Fibroblast of skin of left quadriceps (primary cell): ENCODE measurements at places on chromosomes 7 and 10.

- DNase-seq = no peak
Measured at GRCh38 chr7:20408467-20408826, 77.7 kb downstream of the ITGB8 start.

DNA sequence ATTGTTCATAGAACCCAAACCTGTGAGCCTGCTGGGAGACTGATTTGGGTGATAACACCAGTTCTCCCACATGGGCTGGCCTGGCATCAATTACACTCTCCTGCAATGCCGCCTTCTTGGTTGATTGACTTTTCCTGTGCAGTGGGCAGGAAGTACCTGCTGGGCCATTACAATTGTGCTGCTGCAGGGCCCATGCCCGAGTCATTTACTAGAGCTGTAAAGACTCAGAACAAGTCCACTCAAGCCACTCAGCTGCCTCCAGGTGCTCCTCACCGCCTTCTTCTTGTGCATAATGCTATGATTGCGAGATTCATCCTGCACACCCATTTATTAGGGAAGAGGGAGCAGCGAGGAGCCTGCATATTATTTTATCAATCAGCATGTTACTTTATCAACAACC is 264.0 kb downstream of the TCERG1L start:
- DNase-seq = no peak

DNA sequence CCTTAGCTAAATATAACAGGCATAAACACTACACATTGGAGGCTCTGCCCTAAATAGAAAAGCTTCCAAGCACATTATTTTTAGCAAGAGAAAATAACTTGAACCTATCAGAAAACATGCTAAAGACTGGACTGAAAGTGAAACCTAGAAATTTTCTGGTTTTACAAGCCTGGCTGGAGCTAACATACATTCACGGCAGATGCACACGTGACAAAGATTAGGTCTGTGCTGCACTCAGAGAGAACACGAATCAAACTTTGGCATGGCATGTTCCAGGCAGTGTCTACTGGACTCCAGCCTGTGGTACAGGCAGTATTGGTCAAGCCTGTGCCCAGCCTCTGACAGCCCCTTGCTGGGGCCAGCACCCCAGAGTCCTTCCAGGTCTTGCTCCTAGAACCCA is 94.1 kb upstream of the PCBD1 start:
- DNase-seq = no peak

- DNase-seq = no peak
Measured at GRCh38 chr7:18495412-18496340, at the start of gene HDAC9. Gene HDAC9, plus strand, starts transcription at chr7:18495749. Its CDS starts 554 bp downstream, at chr7:18496303.

DNA sequence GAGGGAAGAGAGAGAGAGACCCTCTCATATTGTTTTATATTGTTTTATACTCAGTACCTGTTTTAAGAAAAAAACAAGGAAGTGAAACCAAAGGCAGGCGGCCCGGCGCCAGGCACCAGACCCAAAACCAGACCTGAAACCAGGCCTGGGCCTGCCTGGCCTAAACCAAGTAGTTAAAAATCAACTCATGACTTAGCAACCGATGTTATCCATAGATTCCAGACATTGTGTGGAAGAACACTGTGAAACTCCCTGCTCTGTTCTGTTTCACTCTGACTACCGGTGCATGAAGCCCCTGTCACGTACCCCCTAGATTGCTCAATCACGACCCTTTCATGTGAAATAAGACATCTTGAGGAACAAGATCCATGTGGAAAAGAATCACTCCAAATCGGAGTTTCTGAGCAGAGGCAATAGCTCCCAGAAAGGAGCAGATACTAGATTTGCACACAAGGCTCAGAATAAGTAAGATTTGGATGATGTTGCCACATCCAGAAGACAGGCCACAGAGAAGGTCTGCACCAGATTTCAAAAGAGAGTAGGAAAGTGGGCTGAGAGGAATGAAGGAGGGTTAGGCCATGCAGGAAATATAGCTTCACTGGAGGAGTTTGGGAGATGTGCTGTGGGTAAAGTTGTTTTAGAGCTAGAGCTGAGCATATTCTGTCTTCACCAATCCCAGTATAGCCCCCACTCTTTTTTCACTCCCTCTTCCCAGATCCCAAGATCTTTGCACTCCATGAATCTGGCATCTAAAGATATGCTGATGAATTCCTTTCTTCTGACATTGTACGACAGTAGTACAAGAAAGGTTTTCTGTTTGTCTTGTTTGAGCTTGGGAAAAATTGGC is 8.8 kb upstream of the ZNF248 start:
- DNase-seq = no peak

- no peak for DNase-seq
Measured at GRCh38 chr7:2098496-2098895, 134.2 kb downstream of the MAD1L1 start.

DNA sequence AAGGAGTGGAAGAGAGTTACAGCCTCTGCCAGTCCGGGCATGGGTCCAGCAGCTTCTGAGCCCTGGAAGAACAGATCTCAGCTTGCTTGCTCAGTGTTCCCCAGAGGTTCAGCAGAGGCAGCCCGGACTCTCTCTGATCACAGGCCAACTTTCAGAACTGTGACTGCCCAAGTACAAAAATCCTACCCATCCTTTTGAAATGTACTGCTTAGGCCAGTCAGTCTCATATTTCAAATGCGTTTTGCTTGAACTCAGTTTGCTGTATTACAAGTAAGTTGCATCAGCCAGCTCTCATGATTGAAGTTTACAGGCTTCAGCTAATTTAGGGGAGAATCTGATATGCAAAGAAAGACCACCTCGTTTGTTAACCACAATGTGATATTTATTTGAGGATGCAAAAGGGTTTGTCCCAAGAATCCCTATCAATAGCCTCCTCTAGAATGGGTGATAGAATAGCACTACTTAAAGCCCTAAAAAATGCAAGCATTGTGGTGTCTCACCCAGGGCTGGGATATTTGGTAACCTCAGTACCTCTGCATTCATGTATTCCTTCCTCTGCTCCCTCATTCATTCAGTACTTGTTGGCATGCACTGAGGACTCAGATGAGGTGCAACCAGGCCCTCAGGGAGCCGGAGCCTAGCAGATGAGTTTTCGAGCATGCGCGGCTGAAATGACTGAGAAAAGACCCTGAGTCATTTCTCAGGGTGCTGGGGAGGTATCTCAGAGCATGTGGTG is 7.0 kb downstream of the AIMP2 start:
- peak; percentile 87 for DNase-seq

DNA sequence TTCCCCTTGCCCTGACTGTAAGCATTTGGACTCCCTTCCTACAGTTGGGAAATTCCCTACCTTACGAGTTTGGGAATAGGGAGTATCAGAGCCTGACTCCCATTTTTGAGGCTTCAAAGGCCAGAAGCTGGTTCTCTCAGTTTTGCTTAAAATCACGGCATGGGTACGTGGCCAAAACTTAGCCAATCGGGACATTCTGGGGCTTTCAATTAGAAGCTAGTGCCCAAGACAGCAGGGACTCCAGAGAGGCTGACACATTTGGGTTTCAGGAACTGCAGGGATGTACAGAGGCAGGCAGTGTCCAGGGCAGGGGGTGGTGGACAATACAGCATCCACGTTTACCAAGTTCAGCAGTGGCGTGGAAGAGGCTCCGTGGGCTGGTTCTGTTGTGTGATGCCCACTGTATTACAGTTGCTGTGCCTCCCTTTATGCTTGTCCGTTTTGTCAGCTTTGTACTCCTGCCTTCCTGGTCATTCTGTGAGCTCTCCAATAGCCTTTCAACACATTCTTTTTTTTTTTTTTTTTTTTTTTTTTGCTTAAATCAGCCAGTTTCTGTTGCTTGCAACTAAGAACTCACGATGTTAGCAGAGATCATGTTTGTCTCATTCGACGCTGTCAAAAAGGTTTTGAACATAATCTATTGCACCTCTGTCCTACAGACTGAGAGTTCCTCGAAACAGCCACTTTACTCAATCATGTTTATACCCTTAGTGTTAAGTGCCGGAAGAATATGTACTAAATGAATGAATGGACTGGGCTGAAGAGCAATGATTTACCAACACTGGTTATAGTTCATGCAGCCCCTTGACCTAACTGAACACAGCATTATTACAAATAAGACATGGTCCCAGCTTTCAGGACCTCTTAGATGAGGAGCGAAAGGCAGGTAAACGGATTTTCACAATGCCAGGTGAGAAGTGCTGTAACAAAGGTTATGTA is 1.1 kb downstream of the GGCT start:
- DNase-seq = no peak

DNA sequence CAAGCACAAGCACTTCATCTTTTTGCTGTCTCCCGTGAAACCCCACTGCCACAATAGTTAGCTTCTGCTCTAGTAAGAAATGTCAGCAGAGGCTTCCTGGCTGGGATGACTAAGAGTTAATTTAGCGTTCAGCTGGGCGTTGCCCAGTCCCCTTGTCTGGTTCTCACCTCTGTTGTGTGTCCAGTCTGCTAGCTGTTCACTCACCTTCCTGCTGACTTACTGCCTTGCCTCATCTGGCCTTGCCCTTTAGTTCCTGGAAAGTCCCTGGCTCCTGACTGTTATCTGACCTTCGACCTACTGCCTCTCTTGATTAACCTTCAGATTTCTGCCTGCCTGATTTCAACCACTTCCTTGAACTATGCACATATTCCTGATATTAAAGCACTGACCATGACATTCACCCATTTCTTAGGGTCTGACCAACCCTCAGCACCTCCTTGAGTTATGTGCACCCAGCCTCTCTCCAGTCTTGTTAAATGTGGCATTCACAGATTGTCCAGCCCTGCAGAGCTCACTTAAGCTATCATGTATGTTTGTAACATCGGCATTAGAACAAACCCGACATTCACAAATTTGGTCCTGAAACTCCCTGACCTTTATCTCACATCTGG is 30.3 kb downstream of the C7orf33 start:
- no peak for DNase-seq

GRCh38 chr10:119688033-119688508 is 36.9 kb downstream of the BAG3 start:
- no peak for DNase-seq

DNA sequence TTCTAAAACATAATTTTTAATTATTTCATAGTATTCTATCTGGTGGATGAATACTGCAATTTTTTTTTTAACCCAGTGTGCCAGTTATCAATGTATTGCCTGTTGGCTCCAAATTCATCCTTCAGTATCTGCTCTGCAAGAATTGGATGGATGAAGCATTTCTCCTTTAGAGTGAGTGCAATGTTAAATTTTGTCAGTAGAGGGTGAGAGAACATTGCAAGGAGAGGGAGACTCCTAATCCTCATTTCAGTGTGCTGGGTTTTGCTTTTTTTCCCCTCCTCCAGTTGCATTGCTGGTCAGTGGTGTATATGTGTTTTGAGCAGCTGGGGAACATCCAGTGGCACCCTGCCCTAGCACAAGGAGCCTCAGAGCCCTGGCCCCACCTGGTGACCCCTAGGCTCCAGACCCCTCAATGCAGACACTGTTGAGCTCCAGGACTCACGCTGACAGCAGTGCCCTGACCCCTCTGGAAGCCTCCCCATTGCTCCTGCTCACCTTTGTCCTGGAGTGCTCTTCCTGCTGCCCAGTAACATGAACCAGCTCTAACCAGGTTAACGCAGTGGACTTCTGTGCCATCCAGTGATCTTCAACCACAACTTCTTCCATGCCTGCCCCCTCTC is 199.4 kb downstream of the USP6NL start:
- no peak for DNase-seq

DNA sequence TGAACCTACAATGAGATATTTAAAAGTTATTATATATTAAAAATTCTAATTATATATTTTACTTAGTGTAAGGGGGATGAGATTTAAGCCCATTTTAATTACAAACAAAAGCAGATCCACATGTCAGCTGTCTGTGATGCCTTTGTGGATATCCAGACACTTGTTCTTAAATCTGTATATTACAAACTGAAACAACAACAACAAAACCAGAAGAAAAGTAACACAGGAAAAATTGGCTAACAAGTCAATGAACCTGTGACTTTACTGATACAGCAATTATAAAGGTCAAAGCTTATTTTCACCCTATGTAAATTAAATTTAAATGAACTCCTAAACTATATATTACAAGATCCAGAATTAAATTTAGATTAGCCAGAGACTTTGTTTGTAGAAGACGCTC is 222.7 kb downstream of the CHCHD3 start:
- DNase-seq = no peak

DNA sequence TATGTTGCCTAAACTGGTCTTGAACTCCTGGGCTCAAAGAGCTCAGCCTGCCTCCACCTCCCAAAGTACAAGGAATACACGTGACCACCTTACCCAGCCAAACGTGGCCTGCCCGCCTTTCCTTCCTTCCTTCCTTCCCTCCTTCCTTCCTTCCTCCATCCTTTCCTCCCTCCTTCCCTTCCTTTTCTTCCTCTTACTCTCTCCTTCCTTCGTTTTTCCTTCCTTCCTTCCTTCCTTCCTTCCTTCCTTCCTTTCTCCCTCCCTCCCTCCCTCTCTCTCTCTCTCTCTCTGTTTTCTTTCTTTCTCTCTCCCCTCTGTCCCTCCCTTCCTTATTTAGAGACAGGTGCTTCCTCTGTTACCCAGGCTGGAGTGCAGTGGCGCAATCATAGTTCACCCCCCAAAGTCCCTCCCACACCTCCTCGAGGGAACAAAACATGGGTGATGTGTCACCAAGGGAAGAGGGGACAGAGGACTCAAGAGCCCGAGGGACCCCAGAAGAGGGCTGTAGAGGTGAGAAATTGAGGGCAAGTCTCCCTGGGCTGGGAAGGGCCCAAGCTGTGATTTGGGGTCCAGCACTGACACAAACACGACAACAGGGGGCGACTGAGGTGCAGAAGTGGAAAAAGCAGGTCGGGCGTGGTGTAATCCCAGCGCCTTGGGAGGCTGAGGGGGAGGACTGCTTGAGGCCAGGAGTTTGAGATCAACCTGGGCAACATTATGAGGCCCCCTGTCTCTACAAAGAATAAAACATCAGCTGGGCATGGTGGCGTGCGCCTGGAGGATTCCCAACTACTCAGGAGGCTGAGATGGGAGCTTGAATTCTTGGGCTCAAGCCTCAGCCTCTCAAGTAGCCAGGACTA is 28.1 kb downstream of the EPHB4 start:
- peak; percentile 23 for DNase-seq

DNA sequence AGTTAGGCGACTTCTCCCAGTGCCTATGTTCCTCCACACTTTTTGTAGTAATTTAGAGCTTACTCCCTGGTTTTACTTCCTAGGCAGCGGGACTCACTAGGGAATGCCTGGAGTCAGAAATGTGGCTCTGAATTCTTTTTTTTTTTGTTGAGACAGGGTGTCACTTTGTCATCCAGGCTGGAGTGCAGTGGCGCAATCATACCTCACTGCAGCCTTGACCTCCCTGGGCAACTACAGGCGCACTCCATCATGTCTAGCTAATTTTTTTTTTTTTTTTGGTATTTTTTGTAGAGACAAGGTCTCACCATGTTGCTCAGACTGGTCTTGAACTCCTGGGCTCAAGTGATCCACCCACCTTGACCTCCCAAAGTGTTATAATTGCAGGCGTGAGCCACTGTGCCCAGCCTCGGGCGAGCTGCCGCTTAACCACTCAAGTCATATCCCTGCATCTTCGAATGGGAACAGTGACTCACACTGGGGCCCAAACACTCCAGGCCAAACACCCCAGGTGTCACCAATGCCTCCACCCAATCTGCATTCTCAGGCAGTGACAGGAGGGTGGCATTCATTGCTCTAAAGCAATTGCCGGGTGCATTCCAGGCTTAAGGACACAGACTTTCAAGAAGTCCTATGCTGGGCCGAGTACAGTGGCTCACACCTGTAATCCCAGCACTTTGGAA is 19.6 kb downstream of the RGS10 start:
- no peak for DNase-seq

GRCh38 chr10:5509236-5509635 is 9.9 kb upstream of the CALML5 start:
- no peak for DNase-seq

- no peak for DNase-seq
Measured at GRCh38 chr7:74479961-74480829, 26.5 kb downstream of the GTF2IRD1 start.

GRCh38 chr10:5293691-5294550 is 70.8 kb upstream of the UCN3 start:
- DNase-seq = no peak
